Glutamatergic neuron (in vitro differentiated cells): ENCODE measurements at places on chromosomes 11 and 22. TPM values are rescaled to one million over a fixed set of nuclear protein-coding genes. Genes with fewer than 3 reads are reported as not detected.
A peak's percentile ranks its signal among the peaks of the same experiment; 100 is the strongest.

DNA sequence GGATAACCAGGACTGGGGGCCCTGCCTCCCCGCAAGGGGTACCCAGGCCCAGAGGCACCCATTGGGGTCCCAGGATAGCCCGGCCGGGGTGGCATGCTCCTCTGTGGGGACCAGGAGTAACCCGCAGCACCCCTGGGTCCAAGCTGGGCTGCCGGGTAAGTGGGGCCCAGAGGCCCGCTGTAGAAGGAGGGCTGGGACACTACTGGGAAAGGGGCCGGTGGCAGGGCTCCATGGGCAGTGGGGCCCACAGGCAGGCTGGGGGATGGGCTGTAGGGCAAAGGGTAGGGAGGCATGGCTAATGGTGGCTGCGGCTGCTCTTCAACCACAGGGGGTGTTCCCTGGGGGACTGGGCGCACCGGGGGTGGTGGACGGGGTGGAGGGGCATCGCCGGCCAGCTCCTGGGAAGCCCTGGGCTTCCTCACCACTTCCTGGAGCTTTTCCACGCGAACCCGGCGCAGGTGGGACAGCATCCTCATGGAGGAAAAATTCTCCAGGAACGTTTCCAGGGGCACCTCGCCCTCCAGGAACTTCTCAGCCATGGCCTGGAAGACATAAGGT, 29.1 kb downstream of the VPS37C start:
- H3K4me1 ChIP-seq = peaks cover 17% of the 10 kb centered on the region
- no peak for DNase-seq

OR51B5 gene
- not detected for total RNA-seq

ARHGEF17 gene
- 43.3 TPM for total RNA-seq

GRCh38 chr22:17112491-17113042, 8.6 kb downstream of the TMEM121B start:
- H3K4me1 ChIP-seq = peaks cover 13% of the 10 kb centered on the region
- peaks cover 9% of the 10 kb centered on the region for H3K27me3 ChIP-seq
- H3K4me3 ChIP-seq = no peak overlapping the region
- peak overlapping the region; percentile 29 for H3K27ac ChIP-seq
- no peaks in the 10 kb centered on the region for H3K36me3 ChIP-seq

DNA sequence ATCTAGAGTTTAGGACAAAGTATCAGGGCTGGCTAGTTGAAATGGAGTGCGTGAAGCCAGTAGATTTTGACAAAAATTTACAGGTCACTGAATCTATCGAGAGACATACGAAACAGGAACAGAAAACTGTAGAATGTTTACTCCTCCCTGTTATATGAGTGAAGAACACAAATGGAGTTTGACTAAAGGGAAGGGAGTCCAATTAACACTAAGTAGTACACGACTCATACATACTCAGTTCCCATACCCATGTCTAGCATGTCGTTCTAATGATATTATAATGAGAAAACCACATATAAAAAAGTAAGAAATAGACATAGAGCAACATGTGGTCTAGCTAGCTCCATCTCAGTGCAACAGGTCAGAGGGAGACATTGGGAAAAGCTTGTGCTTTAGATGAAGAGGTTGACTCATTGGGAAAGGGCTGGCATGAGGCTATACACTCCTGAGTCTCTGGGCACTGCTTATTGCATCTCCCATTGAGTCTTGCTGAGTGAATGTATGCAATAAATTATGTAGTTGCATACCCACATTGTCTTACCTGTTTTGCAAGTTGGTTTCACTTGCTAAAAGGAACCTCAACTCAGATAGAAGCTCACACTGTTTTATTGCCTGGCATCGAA, 43.5 kb downstream of the CD44 start:
- no peak for DNase-seq
- no peak overlapping the region for H3K27ac ChIP-seq
- H3K27me3 ChIP-seq = no peaks in the 10 kb centered on the region
- no peak overlapping the region for H3K4me3 ChIP-seq
- no peaks in the 10 kb centered on the region for H3K4me1 ChIP-seq

DNA sequence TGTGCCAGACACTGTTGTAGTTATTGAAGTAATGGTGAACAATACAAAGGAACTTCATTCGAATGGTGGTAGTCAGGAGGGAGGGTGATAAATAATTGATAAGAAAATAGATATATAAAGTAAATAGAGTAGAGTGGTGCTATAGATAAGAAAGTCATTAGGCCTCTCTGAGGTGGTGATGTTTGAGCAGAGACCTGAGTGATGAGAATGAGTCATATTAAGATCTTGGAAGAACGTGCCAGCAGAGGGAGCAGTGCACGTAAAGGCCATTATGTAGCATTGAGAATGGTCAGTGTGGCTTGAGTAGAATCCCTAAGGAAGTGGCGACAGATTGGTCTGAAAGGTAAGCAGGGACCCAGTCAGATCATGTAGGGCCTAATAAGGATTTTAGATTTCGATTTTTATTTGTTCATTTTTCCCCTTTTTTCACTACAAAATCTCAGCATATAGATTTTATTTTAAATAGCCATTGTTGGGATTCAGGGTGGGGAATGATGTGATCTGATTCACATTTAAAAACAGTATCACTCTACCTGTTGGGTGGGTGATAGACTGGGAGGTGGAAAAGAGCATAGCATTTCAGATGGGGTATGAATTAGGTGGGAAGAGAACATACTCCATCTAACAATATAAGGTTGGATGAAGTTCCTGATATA, 44.7 kb downstream of the CCDC90B start:
- peaks cover 2% of the 10 kb centered on the region for H3K27me3 ChIP-seq
- H3K36me3 ChIP-seq = no peaks in the 10 kb centered on the region
- H3K4me1 ChIP-seq = no peaks in the 10 kb centered on the region
- peak; percentile 57 for DNase-seq

- no peak for DNase-seq
- H3K4me1 ChIP-seq = peaks cover 3% of the 10 kb centered on the region
- H3K27ac ChIP-seq = no peak overlapping the region
These were observed 70.8 kb downstream of the WNT7B start for GRCh38 chr22:45905924-45906865.

OSBP2 gene
- total RNA-seq = 18.3 TPM

- H3K27ac ChIP-seq = no peak overlapping the region
- H3K27me3 ChIP-seq = peaks cover 7% of the 10 kb centered on the region
- peaks cover 9% of the 10 kb centered on the region for H3K4me1 ChIP-seq
These were observed 15.2 kb upstream of the CDC42EP1 start for GRCh38 chr22:37544955-37545702.

- no peaks in the 10 kb centered on the region for H3K27me3 ChIP-seq
- no peaks in the 10 kb centered on the region for H3K4me1 ChIP-seq
- no peaks in the 10 kb centered on the region for H3K36me3 ChIP-seq
- H3K4me3 ChIP-seq = no peak overlapping the region
- no peak for DNase-seq
These were observed 141.0 kb downstream of the SOX6 start for GRCh38 chr11:16215352-16215751.

RTN4R gene
- 38.3 TPM for total RNA-seq

KAT5 gene
- total RNA-seq = 71.3 TPM

- no peak for DNase-seq
- no peaks in the 10 kb centered on the region for H3K27me3 ChIP-seq
- H3K4me1 ChIP-seq = peaks cover 2% of the 10 kb centered on the region
- no peak overlapping the region for H3K27ac ChIP-seq
These were observed 11.2 kb upstream of the IL18BP start for GRCh38 chr11:71987521-71987920.

- no peak overlapping the region for H3K27ac ChIP-seq
- H3K36me3 ChIP-seq = no peaks in the 10 kb centered on the region
- H3K4me3 ChIP-seq = no peak overlapping the region
- H3K27me3 ChIP-seq = no peaks in the 10 kb centered on the region
- H3K4me1 ChIP-seq = no peaks in the 10 kb centered on the region
These were observed 36.4 kb upstream of the MRPL17 start for GRCh38 chr11:6719576-6719975.

ACTN3 gene
- 2.0 TPM for total RNA-seq

- no peaks in the 10 kb centered on the region for H3K36me3 ChIP-seq
- DNase-seq = peak; percentile 54
- peaks cover 6% of the 10 kb centered on the region for H3K27me3 ChIP-seq
- H3K4me3 ChIP-seq = no peak overlapping the region
- H3K27ac ChIP-seq = no peak overlapping the region
These were observed 2.5 kb upstream of the ZDHHC8 start for GRCh38 chr22:20128902-20129746.

GRCh38 chr11:13940907-13941256, 21.6 kb upstream of the SPON1 start:
- peaks cover 2% of the 10 kb centered on the region for H3K27me3 ChIP-seq
- H3K36me3 ChIP-seq = no peaks in the 10 kb centered on the region
- H3K27ac ChIP-seq = no peak overlapping the region
- H3K4me1 ChIP-seq = no peaks in the 10 kb centered on the region
- no peak for DNase-seq

DNA sequence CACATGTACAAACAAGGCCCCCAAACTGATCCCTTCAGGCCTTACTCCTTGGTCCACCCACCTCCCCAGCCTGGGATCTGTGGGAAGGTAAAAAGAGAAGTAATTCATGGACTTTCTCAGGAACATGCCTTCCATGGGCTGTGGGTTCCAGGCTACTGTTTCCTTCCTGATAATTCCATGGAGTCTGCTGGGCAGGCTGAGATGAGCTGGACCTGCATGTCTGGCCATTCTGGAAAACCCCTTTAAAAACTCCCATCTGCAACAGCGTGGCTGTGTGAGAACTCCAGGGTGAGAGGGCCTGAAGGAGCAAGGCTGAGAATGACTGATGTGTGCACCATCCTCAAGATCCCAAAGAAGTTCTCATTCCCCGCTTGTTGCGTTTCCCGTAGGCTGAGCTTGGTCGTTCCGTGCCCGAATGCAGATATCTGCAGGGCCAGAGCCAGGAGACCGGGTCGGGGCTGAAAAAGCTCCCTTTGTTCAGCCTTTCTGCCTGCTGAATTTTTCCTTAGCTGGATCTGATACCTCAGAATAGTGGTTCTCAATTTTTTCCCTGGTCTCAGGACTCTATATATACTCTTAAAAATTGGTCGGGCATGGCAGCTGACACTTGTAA, 72.9 kb downstream of the NAT10 start:
- H3K27me3 ChIP-seq = peaks cover 2% of the 10 kb centered on the region
- no peaks in the 10 kb centered on the region for H3K36me3 ChIP-seq
- H3K4me3 ChIP-seq = no peak overlapping the region
- no peak for DNase-seq
- no peaks in the 10 kb centered on the region for H3K4me1 ChIP-seq

DNA sequence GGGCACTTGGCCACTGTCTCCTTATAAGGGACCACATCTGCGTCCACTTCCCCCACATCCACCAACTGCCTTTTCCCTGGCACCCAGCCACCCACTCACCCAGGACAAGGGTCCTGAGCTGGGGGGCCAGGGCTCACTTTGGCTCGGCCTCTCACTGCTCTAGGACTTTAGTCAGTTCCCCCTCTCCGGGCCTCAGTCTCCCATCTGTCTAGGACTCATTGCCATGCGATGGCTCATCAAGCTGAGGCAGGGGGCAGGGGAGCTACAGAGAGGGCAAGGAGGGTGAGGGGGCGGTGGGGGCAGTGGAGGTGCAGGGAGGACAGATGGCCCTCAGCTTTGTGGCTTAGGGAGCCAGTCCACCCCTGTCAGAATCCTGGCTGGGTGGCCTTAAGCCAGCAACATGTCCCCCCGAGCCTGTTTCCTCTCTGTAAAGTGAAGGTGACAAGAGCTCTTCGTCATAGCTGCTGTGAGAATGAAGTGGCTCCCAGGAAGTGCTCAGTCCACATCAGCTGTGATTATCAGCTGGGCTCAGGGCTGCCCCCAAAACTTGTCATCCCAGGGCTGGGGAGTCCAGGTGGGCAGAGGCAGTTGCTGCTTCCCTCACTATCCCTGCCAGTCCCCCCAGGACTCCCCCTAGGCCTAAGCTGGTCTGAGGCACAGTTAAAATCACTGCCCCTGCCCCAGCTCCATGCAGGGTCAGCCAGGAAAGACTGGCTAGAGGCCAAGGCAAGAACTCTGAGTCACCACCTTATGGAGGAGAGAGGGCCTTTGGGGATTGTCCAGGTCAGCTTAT, 14.9 kb downstream of the RAC2 start:
- DNase-seq = no peak
- H3K4me3 ChIP-seq = no peak overlapping the region
- no peaks in the 10 kb centered on the region for H3K36me3 ChIP-seq

GRCh38 chr22:35944458-35944857, 84.2 kb downstream of the RBFOX2 start:
- no peak overlapping the region for H3K4me3 ChIP-seq
- no peaks in the 10 kb centered on the region for H3K36me3 ChIP-seq
- H3K27ac ChIP-seq = no peak overlapping the region
- H3K27me3 ChIP-seq = no peaks in the 10 kb centered on the region
- no peak for DNase-seq

LMNTD2 gene
- 2.3 TPM for total RNA-seq

GRCh38 chr22:40210818-40211217, 33.1 kb downstream of the TNRC6B start:
- peaks cover 2% of the 10 kb centered on the region for H3K27me3 ChIP-seq
- peaks cover 33% of the 10 kb centered on the region for H3K4me1 ChIP-seq
- no peaks in the 10 kb centered on the region for H3K36me3 ChIP-seq
- DNase-seq = no peak

- no peak for DNase-seq
- no peak overlapping the region for H3K27ac ChIP-seq
- H3K4me3 ChIP-seq = no peak overlapping the region
- H3K4me1 ChIP-seq = peaks cover 9% of the 10 kb centered on the region
- H3K36me3 ChIP-seq = no peaks in the 10 kb centered on the region
- peaks cover 5% of the 10 kb centered on the region for H3K27me3 ChIP-seq
These were observed 7.4 kb upstream of the IFITM3 start for GRCh38 chr11:328012-328411.

GRCh38 chr11:68342459-68343158, 30.2 kb downstream of the LRP5 start:
- peaks cover 7% of the 10 kb centered on the region for H3K36me3 ChIP-seq
- H3K4me1 ChIP-seq = peaks cover 17% of the 10 kb centered on the region
- H3K4me3 ChIP-seq = no peak overlapping the region
- H3K27ac ChIP-seq = no peak overlapping the region

DNA sequence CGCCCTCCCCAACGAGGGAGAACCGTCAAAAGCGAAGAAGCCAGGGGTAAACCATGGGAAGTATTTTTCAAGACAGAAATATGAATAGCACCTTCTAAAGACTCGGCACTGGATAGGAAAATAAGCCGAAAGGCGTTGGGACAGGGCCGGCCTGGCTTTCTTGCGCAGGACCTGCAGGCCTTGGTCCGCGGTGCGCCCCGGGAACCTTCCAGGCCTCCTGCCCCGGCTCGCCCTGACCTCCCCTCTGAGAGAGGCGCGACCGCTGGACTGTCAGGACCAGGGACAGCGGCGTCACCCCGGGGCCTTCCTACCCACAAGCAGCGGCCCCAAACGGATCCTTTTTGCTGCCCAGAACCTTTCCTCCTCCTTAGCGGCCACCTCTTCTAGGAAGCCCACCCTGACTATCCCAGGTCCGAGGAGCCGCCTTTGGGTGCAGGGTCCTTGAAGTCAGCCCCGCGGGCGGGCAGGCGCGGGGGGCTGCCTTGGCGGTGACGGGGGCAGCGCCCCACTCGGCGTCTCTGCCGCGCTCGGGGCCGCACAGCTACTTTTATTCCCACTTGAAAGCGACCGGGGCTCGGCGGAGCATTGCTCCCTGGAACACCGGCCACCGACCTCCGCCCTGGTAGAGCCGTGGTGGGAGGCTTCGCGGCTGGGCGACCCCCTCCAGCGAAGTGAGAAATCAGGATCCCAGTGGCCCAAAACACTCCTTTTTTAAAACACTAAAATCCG, 650 bp upstream of the MAPK11 start:
- DNase-seq = peak; percentile 58
- H3K27ac ChIP-seq = peak overlapping the region; percentile 90
- H3K27me3 ChIP-seq = peaks cover 6% of the 10 kb centered on the region
- peak overlapping the region; percentile 84 for H3K4me3 ChIP-seq
- peaks cover 13% of the 10 kb centered on the region for H3K4me1 ChIP-seq
- no peaks in the 10 kb centered on the region for H3K36me3 ChIP-seq

GRCh38 chr11:97354576-97354975, 964.8 kb downstream of the JRKL start:
- DNase-seq = no peak
- no peak overlapping the region for H3K27ac ChIP-seq
- no peak overlapping the region for H3K4me3 ChIP-seq
